ENCODE measurements at places on chromosomes 4 and X.

DNA sequence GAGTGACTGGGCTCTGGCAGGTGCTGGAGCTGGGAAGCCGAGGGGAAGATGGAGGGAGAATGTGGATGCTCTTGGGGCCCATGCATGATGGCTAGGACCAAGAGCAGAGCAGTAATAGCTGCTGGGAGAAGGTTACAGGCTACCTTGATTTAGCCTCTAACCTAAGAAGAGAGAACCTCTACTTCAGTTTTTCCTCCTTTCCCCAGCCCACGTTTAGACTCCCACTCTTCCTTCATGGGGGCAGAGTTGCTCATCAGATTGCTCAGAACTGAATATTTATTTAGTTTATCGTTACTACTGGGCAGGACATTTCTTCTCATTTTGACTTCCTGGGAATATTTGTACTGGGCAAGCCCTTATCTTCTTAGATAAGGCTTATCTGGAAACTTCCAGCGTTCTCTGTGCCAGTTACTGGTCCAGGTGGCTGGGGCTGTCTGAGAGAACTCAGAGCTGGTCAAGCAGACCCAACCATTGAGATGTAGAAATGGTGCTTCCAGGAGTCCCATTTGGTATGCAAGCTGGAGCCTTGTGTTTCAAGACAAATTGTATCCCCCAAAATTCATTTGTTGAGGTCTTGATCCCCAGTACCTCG, 442.9 kb upstream of the BOD1L1 start:
- DNase-seq: no peak

GRCh38 chr4:151193414-151193813, 83.5 kb upstream of the PRSS48 start:
- DNase-seq: no peak

DNA sequence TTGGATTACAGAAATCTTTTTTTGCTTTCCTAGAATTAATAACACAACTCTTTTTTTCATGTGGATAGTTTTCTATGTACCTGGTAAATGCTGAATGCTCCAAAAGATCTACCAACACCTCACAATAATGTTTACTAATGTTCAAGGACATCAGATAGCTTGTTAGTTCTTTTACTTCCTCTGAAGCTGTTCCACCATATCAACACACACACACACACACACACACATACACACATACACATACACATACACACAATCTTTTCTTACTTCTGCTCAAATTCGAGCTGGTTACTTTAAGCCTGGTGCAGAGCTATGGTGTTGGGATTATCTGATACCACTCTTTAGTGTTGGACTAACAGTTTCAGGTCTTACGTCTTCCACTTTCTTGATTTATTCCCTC, 28.3 kb upstream of the TMPRSS11D start:
- DNase-seq: no peak

DNA sequence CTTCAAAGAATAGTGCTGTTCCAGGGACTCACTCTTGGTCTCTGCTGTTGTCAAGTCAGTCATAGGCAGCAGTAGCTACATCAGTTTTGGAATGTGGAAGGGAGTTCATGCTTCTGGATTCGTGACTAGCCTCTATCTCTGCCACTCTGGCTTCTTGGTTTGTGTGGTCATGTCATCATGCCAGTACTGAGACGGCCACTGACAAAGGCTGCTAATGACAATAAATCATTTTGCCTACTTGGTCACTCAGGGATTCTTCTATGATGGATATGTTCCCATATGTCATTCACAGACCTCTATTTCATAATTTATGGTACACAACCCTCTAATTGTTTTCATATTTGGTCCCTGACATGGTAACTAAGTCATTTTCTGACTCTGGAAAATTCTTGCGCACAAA, 450.8 kb upstream of the BOD1L1 start:
- DNase-seq: no peak

GRCh38 chr4:39714166-39714565, 16.2 kb downstream of the UBE2K start:
- no peak for DNase-seq

DNA sequence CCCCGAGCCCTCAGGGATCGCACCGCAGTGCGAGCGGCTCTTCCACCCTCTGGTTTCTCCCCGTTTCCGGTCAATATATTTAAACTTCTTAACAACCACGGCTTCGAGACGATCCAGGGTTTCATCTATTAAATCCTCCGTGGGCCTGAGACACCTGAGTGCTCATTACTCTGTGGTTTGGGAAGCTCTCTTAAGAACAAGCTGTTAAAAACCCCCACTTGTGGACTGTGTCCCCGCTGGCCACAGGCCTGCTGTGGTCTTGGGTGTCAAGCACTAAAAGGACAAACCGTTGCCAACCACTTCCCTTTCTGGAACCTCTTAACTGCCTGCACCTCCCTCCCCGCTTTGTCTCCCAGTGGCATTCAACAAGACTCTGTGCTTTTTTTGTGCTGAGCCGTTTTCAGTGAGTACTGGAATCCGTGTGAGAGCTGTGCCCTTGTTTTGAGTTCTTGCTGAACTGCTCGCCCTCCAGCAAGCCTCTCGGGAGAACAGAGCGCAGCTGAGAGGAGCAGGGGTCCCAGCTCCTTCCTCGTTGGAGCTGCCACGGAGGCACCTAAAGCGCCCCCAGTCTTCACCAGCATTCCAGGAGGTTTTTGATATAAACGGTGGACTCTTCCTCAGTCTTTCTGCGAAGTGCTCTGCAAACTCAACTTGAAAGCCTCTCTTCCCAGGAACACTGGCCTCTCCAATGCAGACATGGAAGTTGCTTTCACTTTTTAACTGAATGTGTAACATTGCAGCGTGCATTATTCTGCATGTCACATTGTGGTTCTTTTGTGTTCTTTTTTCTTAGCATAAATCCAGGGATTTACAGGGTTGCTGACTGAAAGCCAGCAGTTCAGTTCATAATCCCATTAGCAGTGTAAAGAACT, 691 bp upstream of the IGFBP7 start:
- DNase-seq: peak; percentile 85

DNA sequence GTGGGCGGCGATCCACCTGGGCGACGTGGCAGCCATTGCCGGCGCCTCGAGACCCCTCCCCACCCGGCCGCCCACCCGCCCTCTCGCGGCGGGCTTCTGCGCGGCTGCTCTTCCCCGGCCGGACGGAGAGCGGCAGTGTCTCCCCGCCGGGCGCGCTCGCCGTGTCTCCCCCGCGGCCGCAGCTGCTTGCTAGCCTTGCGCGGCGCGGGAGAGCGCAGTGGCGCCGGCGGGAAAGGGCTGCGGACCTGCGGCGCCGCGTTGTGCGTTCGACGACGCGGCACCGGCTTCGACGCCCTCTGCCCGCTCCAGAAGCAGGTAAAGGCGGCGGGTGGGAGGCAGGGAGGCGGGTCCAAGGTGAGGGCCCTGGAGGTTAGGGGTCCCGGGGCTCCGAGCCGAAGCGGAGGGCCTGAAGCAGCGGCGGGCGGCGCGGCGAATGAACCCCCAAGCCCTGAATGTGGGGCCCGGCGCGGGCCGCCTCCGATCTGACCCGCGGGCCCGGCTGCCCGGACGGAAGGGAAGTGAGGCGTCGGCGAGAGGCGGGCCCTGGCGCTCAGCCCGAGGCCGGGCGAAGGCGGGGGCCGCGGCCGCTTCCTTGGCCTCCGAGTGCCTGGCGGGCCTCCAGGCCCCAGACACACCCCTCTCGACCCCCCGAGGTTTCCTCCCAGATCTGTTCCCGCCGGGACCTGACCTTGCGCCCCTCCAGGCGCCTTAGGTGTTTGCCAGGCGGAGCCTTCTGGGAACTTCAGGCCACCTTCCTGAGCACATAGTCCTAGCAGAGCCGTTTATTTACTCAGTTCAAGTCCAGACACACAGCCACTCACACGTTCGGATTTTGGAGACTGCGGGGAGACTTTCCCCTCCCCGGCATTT, at the start of gene N4BP2:
TSS of gene N4BP2 (plus strand) at position 135 of the 870 bp plus-strand sequence. CDS start 40,491 bp downstream, outside the sequence.
- peak; percentile 57 for DNase-seq
